ENCODE measurements at places on chromosomes 5 and 9. TPM values are rescaled to one million over a fixed set of nuclear protein-coding genes. Genes with fewer than 3 reads are reported as not detected.

DNA sequence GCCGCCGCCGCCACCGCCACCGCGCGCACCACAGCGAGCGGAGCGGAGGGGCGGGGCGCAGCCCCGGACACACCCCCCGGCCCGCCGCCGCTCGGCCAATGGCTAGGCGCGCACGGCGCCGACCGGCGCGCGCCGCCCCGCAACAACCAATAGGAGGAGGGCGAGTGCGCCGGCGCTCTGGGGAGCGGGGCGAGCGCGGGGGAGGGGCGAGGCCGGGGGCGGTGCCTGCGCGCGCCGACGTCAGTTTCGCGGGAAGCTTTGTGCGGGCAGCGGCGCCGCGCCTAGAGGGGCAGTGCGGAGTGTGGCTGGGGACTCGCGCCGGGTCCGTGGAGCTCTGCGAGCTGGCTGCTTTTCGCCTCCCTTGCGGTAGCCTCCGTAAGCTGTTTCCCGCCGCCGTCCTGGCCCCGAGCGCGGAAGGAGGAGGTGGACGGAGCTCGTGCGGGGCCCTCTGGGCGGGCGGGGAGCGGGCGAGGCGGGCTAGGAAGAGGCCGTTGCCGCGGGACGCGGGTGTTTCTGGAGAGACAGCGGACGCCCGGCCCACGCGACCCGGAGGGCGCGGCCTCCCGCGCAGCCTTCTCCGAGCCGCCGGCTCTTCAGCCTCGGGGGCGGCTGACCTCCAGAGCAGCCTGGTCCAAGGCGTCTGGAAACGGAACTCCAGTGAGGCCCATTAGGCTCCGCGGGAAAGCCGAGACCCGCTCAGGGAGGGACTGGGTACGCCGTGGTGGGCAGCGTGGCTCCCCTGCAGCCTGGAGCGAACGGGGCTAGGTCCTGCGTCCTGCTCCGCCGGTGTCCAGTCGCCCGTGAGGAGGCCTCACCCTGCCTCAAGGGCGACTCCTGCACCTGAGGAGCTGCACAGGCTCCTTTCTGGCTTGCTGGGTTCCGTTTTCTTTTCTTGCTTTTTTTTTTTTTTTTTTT, at the start of gene ZMYND19:
Gene ZMYND19 (minus strand): TSS at position 44 of the 915 bp plus-strand sequence. CDS start 249 bp downstream, outside the sequence.
- peak; percentile 93 for DNase-seq

DNA sequence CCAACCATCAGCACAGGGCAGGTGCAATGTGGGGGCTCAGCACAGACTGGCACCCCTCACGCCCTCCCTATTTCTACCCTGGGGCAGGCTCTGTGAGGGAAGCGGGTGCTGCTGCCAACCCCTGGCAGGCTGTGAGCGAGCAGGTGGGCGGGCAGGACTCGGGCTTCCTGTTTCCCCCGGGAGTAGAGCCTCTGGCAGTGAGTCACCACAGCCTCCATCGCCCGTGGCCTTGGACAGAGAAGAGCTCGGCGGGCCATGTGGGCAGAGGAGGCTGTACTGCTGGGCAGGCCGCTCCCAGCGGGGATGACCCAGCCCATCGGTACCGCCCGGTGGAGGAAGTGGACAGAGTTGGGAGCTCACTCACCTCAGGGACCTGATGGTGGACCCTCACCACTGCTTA, 16.6 kb downstream of the KCNT1 start:
- DNase-seq = no peak

- no peak for DNase-seq
Observed at GRCh38 chr5:125421006-125421405, 674.6 kb upstream of the ZNF608 start.

DNA sequence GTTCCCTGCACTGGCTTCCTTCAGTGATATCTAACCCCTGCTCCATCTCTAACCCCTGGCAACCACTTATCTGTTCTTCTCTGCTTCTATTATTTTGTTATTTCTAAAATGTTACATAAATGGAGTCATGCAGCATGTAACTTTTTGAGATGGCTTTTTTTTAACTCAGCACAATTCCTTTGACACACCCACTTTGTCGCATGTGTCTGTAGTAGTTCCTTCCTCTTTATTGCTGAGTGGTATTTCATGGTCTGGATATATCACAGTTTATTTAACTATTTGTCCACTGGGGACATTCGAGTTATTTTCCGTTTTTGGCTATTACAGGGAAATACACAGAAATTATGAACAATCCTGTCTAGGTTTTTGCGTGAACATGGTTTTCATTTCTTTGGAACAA, 200.2 kb downstream of the TRIO start:
- DNase-seq = no peak

Gene PHF2
- total RNA-seq = 30.4 TPM
